Lung (tissue), 17 donors: ENCODE measurements at places on chromosomes 1 and 21.
A peak's percentile ranks its signal among the peaks of the same experiment; 100 is the strongest.

DNA sequence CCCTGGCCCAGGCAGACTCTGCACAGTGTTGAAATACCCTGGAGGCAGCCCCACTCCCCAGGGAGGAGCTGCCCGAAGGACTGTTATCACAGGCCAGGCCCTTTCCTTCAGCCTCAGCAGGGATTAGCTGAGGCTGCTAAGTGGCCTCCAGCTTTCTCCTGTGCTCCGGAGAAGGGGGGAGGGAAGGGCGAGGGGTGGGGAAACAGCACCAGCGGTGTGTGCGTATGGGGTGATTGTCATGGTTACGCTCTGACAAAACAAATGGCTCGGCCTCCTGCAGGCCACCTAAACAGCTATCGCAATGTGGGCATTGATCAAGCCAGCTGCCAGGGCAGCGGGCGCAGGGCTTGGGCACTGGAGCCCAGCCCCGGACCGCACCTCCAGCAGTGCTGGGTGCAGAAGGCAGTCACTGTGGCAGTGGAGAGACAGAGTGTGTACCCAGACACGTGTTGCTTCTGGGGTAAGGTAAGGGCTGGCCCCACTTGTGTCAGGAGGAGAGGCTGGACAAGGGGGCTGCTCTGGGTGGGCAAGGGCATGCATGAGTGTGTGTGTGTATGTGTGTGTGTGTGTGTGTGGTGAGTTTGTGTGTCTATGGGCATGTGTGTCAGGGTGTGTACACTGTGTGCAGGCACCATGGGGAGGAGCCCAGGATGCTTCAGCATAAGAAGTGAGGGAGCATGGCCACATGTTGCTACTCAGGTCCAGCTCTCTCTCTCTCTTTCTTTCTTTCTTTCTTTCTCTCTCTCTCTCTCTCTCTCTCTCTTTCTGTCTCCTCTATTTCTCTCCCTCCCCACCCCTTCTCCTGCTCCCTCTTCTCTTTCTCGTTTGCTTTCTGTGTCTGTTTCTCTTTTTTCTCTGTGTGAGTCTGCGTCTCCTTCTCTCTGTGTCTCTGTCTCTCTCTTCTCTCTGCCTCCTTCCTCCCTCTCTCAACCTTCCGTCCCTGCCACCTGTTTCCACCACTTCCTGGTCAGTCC is at the start of gene VWA5B1:
Gene VWA5B1 (plus strand): TSS at position 252 of the 974 bp plus-strand sequence. CDS start 19,727 bp downstream, outside the sequence.
- peak; percentile 78 for DNase-seq

DNA sequence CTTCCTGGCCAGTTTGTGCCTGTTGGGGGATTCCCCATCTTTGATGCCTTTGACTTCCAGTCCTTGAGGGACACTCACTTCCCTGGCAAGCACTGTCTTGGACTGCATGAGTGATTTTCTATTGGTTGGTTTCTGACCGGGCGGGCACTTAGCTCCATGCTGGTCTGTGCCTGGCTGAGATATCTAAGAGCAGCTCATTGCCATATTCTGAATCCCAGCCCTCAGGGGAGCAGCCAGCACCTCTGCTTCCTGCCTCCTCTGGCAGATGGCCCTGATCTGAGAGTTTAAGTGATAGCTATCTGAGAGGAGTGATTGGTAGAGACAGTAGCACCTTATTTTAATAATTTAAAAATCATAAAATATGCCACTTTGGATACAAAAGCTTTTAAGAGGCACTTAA is 52.5 kb downstream of the DISC1 start:
- no peak for DNase-seq

DNA sequence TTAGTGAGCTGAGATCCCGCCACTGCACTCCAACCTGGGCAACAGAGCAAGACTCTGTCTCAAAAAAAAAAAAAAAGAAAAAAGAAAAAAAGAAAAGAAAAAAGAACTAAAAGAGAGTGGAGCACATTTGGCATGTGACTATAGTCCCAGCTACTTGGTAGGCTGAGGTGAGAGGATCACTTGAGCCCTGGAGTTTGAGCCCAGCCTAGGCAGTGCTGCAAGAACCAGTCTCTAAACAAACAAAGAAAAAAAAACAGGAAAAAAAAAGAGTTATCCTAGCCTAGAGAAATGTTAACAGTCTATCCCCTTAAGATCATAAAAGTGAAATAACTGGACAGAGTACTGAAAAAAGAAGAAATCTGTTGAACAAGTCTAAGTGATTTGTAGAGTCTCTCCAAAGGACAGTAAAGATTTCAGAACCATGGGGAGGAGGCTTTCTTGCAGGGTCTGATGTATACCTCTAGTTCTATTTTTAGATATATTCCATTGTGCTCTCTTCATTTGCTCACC is 4.5 kb upstream of the PRDX1 start:
- DNase-seq: peak; percentile 24

DNA sequence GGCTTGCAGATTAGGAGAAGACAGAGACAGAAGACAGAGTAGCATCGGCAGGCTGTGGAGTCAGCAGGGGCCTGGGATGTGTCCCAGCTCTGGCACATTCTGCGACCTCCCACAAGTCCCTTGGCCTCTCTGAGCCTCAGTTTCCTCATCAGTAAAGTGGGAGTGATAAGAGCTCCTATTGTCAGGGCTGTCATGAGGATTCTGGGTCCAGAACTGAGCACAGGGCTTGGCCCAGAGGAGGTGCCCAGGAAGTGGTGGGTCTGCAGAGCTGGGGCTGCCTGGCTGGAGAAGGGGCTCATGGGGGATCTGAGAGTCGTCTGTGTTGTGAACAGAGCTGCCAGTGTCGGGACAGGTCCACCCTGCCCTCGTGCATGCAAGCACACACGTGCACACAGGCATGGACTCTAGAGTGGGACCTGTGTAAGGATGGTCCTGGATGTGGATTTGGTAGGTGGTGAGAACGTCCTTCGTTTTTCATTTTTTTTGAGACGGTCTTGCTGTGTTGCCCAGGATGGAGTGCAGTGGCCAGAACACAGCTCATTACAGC is 262.9 kb downstream of the PTPRU start:
- DNase-seq: no peak

DNA sequence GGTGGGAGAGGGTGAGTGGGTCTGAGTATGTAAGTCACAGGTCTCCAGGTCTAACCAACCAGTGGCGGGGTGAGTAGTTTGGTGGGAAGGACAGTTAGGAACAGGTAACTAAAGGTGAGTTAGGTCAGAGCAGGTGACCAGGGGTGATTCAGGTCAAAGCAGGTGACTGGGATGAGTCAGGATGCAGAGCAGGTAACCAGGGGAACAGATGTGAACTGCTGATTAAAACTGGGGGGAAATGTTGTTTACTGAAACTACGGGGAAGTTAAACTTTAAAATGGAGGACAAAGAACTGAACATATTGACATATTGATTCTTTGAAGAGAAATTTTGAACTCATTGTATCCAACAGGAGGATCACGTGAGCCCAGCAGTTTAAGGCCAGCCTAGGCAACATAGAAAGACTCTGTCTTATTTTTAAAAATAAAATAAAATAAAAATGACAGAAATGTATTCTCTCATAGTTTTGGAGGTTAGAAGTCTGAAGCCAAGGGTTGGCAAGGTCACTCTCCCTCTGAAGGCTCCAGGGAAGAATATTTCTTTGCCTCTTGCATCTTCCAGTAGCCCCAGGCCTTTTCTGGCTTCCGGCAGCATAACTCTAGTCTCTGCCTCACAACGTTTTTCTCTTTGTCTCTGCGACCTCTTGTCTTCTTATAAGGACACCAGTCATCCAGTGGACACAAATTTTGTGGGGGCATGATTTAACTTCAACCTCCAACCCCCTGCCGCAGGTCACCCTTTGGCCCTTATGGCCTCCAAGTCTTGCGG is 64.3 kb upstream of the TINAGL1 start:
- DNase-seq: no peak

DNA sequence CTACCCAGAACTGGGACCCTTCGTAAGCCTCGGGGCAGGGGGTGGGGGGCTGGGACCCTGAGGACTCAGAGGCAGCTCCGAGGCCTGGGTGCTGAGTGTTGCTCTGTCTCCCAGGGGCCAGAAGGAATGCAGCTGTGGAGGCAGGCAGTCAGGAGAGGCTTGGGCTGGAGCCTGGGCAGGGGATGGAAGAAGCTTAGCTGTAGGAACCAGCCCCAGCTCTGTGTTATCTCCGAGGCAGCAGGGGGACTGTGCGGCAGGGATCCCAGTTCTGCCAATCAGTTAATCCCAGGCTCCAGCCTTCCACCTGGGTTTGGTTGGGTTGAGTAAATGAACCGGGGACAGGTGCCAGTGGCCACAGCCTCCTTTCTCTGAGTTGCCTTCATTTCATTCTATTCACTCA is 8.2 kb upstream of the GRIK3 start:
- DNase-seq: no peak

DNA sequence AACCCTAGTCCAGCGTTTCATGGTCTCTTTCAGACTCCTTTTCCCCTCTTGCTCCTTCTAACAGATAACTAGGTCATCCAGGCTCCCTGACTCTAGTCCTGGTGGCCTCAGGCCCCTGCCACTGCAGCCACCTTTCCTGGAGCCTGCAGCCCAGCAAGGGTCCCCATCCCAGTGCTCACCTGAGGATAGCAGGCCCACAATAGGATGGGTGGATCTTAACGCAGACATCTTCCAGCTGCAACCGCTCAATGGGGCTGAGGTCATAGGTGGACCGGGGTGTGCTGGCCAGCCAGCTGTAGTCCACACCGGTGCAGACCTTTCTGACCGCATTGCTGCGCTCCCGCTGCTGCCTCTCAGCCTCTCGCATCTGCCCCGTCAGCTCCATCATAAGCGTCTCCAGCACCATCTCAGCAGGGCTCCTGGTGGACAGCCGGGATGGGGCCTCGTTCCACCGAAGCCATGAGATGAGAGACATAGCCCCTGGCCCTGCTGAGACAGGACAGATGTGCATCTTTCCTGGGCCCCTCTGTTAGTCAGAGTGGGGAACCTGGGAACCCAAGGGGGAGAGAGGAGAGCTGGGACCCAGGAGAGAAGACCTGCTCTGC is 10.9 kb downstream of the RD3 start:
- no peak for DNase-seq

GRCh38 chr21:26810266-26810665 is 34.9 kb downstream of the ADAMTS1 start:
- no peak for DNase-seq

- no peak for DNase-seq
Observed at GRCh38 chr1:170198090-170198489, 52.3 kb downstream of the NTMT2 start.

GRCh38 chr1:16048573-16049189 is 5.1 kb downstream of the CLCNKB start:
- peak; percentile 84 for DNase-seq

GRCh38 chr1:38137164-38137563 is 90.6 kb upstream of the POU3F1 start:
- DNase-seq: no peak

- no peak for DNase-seq
Observed at GRCh38 chr1:76292418-76293184, 218.1 kb downstream of the ST6GALNAC3 start.
